Right ventricle myocardium inferior (tissue), 1 donor: ENCODE measurements at places on chromosomes 5 and 9.
A peak's percentile ranks its signal among the peaks of the same experiment; 100 is the strongest.

- DNase-seq = no peak
Measured at GRCh38 chr9:12766357-12766756, 8.5 kb upstream of the LURAP1L start.

GRCh38 chr5:154302161-154302560, 111.6 kb downstream of the GALNT10 start:
- peak; percentile 81 for DNase-seq

- no peak for DNase-seq
Measured at GRCh38 chr9:70829591-70830265, 291.7 kb downstream of the TRPM3 start.

GRCh38 chr5:180093651-180094382, 22.3 kb upstream of the RNF130 start:
- DNase-seq = no peak

GRCh38 chr5:35356725-35357124, 126.4 kb upstream of the PRLR start:
- no peak for DNase-seq

DNA sequence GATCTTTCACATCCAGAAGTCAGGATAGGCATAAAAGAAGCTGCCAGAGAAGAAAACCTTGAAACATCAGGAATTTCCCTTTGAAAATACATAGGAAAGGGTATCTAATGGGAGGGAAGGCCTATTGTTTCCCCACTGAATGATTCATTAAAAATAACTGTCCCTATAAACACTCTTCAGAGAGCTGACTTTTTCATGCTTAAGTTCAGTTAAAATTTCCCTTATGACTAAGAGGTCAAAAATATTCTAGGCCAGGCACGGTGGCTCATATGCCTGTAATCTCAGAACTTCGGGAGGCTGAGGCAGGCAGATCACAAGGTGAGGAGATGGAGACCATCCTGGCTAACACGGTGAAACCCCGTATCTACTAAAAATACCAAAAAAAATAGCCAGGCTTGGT, 499.5 kb downstream of the ENC1 start:
- DNase-seq = no peak

DNA sequence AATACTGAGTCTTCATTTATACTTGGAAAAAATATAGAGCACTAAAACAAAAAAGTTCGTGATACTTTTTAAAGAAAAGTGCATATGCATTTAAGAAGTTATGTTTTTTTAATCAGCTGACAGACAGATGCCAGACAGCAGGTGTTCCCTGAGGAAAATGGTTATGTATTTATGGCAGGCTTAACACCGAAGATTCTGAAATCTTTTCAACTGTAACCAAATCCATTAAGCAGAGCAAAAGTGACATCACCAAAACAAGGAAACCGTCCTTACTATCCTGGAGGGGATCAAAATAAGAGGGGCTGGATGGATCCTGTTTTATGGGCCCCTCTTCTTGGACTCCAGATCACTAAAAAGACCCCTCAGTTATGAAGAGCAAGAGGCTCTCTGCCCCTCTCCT, 404.9 kb upstream of the ADAMTS16 start:
- DNase-seq = no peak

DNA sequence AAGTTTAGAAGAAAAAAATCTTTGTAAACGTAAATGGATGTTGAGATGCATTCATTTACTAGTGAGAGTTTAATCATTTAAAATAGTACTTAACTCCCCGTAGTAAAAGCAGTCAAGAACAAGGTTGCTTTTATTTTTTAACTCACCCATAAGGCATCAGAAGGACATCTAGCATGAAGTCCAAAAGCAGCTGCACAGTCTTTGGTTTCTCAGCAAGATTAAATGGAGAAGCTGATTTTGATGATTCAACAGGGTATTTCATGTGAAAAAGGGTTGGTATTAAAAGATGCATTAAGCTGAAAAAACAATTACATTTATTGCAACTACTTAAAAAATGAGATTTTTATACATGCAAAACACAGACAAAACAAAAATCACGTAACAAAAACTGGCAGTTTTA, 44.0 kb downstream of the ECPAS start:
- no peak for DNase-seq

DNA sequence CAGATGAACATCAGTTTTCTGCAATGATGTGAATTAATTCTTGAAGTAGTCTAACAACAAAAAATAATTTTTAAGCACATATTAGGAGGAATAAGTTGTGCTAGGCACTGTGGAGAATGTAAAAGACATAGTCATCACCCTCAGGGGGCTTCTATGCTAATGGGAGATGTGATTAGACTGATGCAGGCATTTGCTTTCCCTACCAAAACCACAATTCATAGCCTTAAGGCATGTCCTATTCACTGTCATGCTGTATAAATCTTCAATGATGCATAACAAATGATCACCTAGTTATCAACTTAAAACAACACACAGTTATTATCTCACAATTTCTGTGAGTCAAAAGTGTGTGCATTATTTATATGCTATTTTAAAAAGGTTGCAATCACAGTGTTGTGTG, 422.6 kb downstream of the MAN2A1 start:
- DNase-seq = no peak

DNA sequence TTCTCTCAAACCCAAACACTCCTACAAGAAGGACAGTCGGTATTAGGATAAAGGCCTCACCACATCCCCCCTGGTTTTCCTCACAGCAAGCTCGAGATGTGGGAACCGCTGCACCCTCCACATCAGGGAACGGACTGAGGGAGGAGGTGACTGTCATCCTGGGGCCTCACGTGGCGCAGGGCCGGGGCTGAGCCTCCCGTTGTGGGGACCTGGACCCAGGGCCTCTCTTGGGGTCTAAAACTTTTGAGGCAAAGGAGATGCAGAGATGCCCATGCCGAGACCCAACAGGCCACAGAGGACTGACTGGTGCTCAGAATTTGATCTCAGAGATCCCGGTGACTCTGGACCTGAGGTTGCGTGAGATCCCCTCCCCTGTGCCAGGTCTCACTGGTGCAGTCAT, 72.7 kb downstream of the MRPL36 start:
- DNase-seq = peak; percentile 53

DNA sequence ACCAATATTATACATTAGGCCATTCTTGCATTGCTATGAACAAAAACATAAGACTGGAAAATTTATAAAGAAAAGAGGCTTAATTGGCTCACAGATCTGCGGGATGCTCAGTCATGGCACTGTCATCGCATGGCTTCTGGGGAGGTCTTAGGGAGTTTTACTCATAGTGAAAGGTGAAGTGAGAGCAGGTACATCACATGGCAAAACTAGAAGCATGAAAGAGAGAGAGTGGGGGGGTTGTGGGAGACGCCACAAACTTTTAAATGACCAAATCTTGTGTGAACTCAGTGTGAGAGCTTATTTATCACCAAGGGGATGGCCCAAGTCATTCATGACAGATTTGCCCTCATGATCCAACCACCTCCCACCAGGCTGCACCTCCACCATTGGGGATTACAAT, 398.3 kb upstream of the EDIL3 start:
- no peak for DNase-seq

- DNase-seq = no peak
Measured at GRCh38 chr9:98108531-98109031, 10.4 kb downstream of the TRIM14 start.

- DNase-seq = no peak
Measured at GRCh38 chr5:115274584-115274983, 11.9 kb upstream of the PGGT1B start.

GRCh38 chr5:151618907-151619306, 27.8 kb upstream of the FAT2 start:
- no peak for DNase-seq

- DNase-seq = peak; percentile 64
Measured at GRCh38 chr5:102561894-102562760, 63.3 kb upstream of the SLCO6A1 start.

GRCh38 chr9:131410044-131410491, 16.2 kb downstream of the PRRC2B start:
- DNase-seq = no peak

DNA sequence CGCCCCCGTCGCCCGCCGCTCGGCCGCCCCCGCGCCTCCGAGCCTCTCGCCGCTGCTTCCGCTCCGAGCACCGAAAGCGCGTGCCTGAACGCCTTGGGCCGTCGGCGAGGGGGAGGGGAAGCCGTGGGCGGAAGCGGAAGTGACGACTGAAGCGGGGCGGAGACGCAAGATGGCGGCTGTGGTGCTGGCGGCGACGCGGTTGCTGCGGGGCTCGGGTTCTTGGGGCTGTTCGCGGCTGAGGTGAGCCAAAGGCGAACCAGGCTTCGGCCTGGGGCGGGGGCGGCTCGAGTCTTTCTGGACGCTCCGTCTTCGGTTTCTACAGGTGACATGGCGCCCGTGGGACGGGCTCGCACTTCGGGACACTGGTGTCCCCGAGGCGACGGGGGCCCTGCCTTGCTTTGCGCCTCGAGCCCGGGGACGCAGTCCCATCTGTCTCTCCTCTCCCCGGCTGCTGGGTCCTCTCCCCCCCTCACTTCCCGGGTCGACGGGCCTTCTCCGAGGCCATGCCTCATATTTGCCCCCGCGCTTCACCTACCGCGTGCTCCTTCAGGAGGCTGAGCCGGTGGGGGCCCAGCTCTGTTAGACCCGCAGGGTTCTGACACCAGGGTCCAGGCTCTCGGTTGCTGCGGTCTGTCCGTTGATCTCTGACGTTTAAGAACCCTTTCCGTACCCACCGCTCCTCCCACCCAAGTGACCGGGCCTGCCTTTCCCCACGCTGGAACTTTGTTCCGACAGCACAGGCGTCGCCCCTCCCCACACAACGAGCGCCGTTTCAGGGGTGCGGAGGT, at the start of the genes ENTR1 and PMPCA:
ENTR1 (minus strand) TSS at position 115 of the 788 bp plus-strand sequence. CDS start 217 bp downstream, outside the sequence.
PMPCA (plus strand) TSS at position 159 of the 788 bp plus-strand sequence; CDS start at position 170, 11 bp downstream.
- peak; percentile 95 for DNase-seq

DNA sequence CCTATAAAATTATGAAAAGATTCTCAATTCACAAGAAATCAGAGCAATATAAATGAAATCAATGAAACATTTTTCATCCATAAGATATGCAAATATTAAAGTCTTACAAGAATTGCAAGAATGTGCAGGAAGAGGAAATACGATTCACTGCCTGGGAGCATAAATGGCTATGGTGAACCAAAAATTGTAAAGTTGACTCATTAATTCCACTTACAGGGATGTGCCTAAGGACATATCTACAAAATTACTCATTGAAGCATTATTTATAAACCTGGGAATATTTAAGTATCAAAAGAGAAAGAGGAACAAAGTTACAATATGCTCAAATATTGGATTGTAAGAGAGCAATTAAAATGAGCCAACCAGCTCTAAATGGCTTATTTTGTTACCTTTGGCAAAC, 6.9 kb upstream of the NIPSNAP3A start:
- no peak for DNase-seq

DNA sequence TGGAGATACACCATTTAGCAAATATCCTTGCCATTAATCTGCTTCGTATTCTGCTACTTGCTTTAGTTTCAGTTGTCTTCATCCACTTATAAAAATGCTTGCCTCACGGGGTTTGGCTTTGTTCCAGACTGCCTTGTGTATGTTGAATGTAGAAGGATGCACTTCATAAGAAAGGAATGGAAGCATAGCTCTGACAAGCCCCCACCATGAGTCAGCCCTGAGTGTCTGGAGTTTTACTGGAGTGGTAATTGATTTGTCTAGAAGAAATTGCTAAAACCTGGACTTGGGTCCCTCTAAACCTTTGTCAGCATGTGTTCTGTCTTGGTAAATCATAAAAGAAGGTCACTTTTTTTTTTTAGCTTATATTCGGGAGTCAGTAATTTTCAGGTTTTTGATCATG, 4.6 kb downstream of the TEX48 start:
- no peak for DNase-seq

DNA sequence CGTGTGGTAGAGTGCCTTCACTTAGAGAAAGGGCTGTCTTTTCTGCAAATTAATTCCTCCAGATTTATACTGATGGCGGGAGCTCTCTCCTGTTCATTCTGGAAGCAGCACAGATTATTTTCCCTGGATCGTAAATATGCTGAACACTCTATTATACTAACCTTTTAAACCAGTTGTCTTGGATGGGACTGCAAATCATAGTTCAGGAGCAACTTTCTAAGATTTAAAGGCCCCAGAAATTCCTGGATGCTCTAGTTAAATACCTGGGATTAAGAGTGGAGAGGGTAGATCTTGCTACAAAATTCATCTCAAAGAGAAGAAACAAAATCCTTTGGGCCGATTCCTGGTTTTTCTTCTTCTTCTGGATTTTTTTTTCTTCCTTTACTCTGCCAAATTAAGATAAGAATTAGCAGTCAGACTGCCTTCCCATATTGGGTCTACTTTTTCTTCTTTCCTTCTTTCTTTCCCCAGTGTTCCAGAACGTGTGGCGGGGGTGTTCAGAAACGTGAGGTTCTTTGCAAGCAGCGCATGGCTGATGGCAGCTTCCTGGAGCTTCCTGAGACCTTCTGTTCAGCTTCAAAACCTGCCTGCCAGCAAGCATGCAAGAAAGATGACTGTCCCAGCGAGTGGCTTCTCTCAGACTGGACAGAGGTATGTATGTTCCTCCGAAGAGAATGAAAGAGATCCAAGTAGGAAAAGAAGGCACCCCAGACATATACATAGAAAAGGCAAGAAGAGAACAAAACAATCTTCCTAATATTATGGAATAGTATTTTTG, 262.7 kb downstream of the SAXO1 start:
- DNase-seq = no peak

DNA sequence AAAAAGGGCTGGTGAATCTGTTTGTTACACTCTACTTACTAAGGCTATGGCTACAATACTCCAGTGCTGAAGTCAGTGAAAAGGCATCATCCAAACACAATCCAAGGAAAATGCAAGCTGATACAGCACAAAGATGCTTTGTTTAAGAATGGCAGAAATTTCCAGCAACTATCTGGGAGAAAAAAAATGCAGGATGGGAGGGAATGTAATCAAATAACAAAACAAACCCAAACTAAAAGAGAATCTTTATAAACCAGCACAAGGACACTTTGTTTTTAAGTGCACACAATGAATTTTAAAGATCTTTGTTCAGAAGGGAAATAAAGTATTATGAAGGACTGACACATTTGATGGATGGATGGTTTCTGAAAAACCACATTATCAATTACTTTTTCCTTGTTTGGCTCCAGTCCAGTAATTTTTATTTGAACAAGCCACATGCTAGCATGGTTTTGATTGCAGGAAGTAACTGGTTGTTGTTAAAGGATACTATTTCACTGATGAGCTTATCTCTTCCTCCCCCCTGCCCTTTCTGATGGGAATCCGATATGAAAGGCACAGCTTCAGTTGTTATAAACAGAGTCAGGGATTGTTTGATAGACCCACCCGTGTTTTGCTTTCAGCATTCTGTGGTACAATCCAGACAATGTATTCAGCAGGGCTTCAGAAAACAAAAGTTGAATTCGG, 12.1 kb upstream of the TLE4 start:
- no peak for DNase-seq

- DNase-seq = peak; percentile 93
Measured at GRCh38 chr5:177478711-177479646, 5.5 kb upstream of the DBN1 start.

DNA sequence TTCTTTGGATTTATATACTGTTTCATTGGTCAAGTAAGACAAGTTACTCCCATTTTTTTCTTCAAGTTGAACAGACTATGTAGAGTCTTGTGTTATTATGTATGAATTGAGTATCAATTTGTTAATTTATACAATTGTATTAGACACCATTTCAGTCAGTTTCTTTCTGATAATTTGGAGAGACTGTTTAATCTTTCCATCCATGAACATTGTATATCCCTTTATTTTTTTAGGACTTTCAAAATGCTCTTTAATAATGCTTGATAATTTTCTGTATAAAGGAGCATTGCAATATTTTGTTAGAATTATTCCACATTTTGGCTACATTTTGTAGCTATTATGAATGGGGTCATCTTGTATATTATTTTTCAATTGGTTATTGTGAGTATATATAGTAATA, 69.1 kb upstream of the PJA2 start:
- DNase-seq = no peak

- no peak for DNase-seq
Measured at GRCh38 chr9:78436873-78437272, 139.9 kb downstream of the PSAT1 start.

- no peak for DNase-seq
Measured at GRCh38 chr5:66972004-66972403, 224.6 kb downstream of the CD180 start.
